Pancreas (tissue), 10 donors: ENCODE measurements at places on chromosomes 7 and 10. TPM values are rescaled to one million over a fixed set of nuclear protein-coding genes. Genes with fewer than 3 reads are reported as not detected.

DNA sequence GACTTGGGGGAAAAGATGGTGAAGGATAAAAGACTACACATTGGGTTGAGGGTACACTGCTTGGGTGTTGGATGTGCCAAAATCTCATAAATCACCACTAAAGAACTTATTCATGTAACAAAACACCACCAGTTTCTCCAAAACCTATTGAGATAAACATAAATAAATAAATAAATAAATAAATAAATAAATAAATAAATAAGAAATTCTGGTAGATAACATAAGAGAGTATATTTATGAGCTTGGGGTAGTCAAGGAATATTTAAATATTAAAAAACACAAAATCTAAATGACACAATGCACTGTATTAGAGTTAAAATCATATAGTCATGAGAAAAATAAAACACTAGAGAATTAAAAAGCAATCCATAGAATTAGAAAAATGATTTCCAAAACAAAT lies 333.5 kb upstream of the NRG3 start:
- no peaks in the 10 kb centered on the region for H3K36me3 ChIP-seq
- no peak overlapping the region for H3K27ac ChIP-seq
- H3K27me3 ChIP-seq: no peaks in the 10 kb centered on the region
- no peak for DNase-seq
- no peak overlapping the region for H3K4me3 ChIP-seq

DNA sequence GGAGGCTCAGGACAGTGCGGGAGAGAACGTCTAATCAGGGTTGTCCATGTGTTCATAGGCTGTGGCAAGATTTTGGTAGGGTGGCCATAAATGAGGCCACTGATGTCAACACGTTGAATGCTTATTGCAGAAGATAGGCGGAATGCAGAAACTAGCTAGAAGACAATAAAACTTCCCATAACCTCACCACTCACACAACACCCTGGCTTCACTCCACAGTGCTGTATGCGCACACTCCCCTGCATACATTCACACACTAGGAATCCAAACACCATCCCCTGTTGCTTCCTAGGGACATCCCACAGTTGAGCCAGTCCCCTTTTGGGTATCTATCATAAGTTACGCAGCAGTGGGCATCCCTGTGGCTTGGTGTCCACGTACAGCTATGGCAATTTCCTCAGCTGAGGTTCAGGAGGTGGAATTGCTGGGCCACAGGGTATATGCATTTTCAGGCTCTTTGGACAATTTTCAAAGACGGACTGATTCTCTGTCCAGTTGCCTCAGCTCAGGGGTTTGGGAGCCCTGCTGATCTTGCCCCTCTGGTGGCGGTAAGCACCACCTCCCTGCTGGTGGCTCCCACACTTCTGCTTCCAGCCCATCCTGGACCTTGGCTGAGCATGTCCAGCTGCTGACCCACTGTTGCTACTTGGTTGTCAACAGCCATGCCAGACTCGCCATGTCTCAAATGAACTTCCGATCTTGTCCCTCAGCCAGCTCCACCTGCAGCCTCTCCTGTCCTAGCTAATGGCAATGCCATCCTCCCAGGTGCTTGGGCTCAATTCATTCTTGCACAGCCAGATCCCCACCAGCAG lies 36.4 kb downstream of the CDH23 start:
- H3K27ac ChIP-seq: no peak overlapping the region
- no peaks in the 10 kb centered on the region for H3K4me1 ChIP-seq
- no peaks in the 10 kb centered on the region for H3K27me3 ChIP-seq
- H3K4me3 ChIP-seq: no peak overlapping the region

- no peak for DNase-seq
- no peaks in the 10 kb centered on the region for H3K36me3 ChIP-seq
- no peaks in the 10 kb centered on the region for H3K4me1 ChIP-seq
- no peaks in the 10 kb centered on the region for H3K27me3 ChIP-seq
- H3K27ac ChIP-seq: no peak overlapping the region
Observed at GRCh38 chr7:84085147-84085546, 109.4 kb downstream of the SEMA3A start.

- no peak for DNase-seq
- no peaks in the 10 kb centered on the region for H3K36me3 ChIP-seq
- H3K4me3 ChIP-seq: no peak overlapping the region
- H3K4me1 ChIP-seq: peaks cover 53% of the 10 kb centered on the region
Observed at GRCh38 chr7:123727071-123727837, 21.5 kb downstream of the WASL start.

DNA sequence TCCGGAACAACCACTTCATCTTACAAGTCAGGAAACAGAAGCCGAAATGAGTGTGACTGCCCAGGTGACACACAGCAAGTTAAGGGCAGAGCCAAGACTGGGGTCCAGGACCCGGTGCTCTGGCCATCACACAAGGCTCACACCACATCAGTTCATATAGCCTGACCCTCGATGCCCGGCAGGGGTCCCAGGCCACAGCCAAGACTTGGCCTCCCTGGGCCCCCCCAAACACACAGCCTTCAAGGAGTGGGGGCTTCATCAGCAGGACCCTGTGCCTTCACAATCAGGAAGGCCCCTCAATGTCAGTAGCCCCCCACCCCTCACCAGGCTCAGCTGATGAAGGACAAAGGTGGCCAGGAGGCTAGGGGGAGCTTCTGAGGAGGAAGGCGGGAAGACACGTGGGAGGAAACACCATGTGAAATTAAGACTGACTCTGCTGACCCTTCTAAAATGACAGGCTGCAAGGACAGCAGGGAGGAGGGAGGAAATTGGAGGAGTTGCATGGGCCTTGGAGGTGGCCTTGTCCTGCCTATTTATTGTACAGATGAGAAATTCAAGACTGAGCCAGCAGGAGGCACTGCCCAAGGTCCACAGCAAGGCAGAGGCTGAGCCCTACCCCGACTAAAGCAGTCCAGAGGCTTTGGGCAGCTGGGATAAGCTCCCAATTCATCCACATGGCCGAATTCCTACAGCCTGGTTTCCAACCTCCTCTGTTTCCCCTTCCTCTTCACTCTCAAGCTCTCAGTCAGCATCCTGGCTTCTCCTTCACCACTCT lies 216.1 kb upstream of the ZMIZ1 start:
- H3K27me3 ChIP-seq: no peaks in the 10 kb centered on the region
- no peak for DNase-seq
- no peaks in the 10 kb centered on the region for H3K36me3 ChIP-seq
- no peak overlapping the region for H3K27ac ChIP-seq

DNA sequence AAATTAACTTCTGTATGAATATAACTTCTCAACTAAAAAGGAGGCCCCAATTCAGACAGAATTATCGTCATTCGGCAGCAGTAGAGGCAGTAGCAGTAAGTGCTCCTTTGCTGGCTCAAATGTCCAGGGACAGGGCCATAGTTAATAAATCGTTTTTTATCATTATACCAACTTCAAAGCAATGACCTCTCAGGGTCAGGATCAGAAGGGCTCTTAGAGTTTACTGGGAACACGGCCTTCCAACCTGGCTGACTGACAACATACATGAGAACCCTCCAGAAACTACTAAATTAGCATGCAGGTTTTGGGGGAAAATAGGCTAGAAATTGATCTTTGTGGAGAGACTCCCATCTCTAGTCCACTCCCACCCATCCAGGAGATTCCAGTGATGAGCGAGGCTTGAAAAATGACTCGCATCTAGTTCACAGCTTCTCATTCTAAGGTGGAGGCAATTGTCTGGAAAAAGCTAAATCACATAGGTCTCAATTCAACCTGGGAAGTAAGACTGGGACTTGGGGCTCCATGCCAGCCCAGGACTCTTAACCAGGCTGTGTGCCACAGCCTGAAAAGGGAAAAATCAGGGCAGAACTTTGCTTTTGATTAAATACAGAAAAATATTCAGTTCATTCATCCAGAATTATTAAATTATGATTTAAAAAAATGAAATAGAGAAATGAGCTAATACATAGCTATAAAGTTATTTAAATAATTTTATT lies 84.6 kb downstream of the ABLIM1 start:
- no peaks in the 10 kb centered on the region for H3K36me3 ChIP-seq
- H3K27ac ChIP-seq: no peak overlapping the region
- peaks cover 5% of the 10 kb centered on the region for H3K4me1 ChIP-seq

DNA sequence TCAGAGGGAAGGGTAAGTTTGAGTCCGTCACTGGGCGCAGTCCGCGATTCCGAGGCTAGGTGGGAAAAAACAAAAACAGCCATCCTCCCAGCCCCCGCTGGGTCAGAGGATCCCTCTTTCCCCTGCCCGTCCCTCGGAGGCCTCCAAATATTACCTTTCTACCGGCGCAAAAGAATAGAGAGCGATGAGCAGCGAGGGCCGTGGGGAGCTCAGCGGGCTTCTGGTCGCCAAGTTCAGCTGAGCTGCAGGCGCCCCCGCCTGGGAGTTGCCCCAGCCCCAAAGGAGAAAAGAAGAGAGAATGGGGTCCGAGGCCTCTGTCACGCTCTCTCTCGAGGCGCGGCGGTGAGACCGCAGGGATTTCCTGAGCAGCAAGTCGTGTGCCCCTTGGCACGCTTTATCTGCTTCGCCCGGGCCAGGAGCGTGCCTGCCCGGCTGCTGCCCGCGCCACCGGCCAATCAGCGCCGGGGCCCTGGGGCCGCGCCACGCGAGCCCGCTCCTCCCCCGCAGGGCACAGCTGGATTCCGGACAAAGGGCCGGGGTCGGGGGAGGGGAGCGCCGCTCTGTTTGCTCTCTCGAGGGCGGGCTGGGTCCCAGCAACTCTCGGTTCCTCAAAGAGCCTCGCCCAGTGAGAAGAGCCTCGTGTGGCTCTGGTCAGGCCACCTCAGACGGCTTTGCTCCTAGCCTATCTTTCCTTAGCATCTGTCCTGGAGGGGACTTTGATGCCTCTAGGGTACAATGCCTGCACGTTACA lies at the start of gene NEUROG3:
Gene NEUROG3, minus strand, starts transcription at position 367 of the 751 bp plus-strand sequence. CDS start 379 bp downstream, outside the sequence.
- H3K4me1 ChIP-seq: no peaks in the 10 kb centered on the region
- no peak within 1 kb of the TSS for H3K4me3 ChIP-seq
- DNase-seq: no peak
- no peak within 1 kb of the TSS for H3K27ac ChIP-seq

- H3K36me3 ChIP-seq: no peaks in the 10 kb centered on the region
- no peak overlapping the region for H3K27ac ChIP-seq
- no peaks in the 10 kb centered on the region for H3K27me3 ChIP-seq
- no peak for DNase-seq
Observed at GRCh38 chr10:108204528-108205305, 1040.2 kb upstream of the SORCS1 start.

DNA sequence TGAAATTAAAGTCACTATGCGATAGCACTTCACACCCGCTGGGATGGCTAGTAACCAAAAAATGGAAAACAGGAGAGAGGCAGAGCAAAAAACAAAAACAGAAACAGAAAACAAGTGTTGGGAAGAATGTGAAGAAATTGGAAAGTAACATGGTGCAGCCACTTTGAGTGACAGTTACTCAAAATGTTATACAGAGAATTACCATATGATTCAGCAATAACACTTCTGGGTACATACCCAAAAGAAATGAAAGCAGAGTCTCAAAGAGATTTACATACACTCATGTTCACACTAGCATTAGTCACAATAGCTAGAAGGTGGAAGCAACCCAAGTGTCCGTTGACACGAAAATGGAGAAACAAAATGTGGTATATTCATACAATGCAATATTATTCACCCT lies 88.6 kb upstream of the KCNIP2 start:
- no peaks in the 10 kb centered on the region for H3K4me1 ChIP-seq
- no peak for DNase-seq
- H3K27ac ChIP-seq: no peak overlapping the region
- no peak overlapping the region for H3K4me3 ChIP-seq
- no peaks in the 10 kb centered on the region for H3K27me3 ChIP-seq
- no peaks in the 10 kb centered on the region for H3K36me3 ChIP-seq

DNA sequence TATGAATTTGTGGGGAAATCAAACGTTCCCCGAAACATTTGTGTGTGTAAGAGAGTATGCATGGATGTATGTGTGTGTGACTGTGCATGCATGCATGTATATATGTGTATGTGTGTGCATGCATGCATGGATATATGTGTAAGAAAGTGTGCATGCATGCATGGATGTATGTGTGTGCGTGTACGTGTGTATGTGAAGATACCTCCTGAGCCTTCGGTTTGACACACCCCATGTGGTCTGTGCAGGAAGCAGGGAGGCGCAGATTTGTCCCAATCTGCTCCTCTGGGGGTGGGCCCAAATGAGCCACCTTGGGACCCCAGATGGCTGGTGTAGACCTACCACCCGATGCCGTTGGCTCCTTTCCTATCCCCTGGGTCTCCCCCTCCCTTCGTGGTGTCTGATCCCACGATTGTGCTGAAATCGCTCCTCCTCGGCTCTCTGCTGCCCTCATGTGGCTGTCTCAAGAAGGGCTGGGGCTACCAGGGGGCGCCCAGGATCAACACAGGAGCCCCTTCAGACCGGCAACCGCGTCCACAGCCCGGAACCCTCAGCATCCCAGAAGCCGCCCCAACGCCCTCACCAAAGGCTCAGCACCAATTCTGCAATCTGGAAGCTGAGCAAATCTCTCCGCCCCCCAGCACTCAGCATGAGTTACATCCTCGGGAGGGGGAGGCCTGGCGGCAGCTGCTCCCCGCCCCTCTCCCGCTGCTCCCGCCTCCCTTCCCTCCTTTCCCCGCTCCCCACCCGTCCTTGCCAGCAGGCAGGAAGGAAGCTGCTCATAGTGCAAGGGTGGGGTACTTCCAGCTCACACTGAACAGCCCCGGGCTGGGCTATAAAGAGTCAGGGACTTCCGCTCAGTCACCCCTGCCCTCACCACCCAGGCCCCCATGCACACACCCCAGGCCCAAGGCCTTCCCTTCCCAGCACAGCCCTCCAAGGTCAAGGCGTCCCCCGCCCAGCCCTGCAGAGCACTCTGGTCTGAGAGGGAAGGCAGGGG lies 2.3 kb upstream of the NOS3 start:
- H3K27me3 ChIP-seq: peaks cover 12% of the 10 kb centered on the region
- H3K36me3 ChIP-seq: no peaks in the 10 kb centered on the region
- no peak overlapping the region for H3K4me3 ChIP-seq
- H3K27ac ChIP-seq: no peak overlapping the region

GRCh38 chr7:91405092-91405788 lies 141.0 kb downstream of the FZD1 start:
- no peaks in the 10 kb centered on the region for H3K36me3 ChIP-seq
- H3K4me1 ChIP-seq: no peaks in the 10 kb centered on the region
- no peak for DNase-seq
- H3K27me3 ChIP-seq: no peaks in the 10 kb centered on the region
- H3K27ac ChIP-seq: peak overlapping the region; percentile 0
- H3K4me3 ChIP-seq: no peak overlapping the region

DNA sequence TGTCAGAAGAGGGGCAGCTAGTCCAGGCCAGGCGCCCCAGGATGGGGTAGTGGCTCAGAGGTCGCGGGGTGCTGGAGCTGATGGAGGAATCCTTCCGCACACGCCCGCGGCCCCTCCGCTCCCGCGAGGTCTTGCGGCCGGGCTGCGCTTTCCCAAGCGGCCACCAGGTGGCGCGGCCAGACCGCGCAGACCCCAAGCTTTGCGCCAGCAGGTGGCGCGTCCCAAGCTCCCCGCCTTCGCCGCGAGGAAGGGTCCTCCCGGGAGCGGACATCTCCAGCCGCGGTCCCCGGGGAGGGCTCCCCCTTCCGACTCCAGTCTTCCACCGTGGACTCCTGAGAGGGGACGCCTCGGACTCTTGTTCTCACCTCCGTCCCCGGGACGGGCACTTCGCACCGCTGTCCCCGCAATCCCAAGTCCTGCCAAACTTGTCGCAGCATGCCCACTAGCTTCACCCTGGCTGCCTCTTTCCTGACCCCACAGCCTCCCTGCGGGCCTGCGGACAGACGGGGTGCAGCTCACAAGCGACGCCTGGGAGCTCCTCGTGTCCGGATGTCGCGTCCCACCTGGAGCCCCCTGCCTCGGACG lies 19.4 kb downstream of the KCNK18 start:
- H3K4me3 ChIP-seq: peak overlapping the region; percentile 48
- H3K36me3 ChIP-seq: no peaks in the 10 kb centered on the region
- H3K27ac ChIP-seq: no peak overlapping the region

GRCh38 chr7:116439841-116440549 lies 59.5 kb upstream of the CAV2 start:
- H3K27me3 ChIP-seq: no peaks in the 10 kb centered on the region
- no peak overlapping the region for H3K4me3 ChIP-seq
- no peaks in the 10 kb centered on the region for H3K36me3 ChIP-seq
- H3K4me1 ChIP-seq: no peaks in the 10 kb centered on the region

The CFAP46 gene
- 0.51 TPM for total RNA-seq

The CC2D2B gene
- 0.29 TPM for total RNA-seq

The TFEC gene
- total RNA-seq: 1.2 TPM
